ENCODE measurements at places on chromosomes 12 and 14.
A peak's percentile ranks its signal among the peaks of the same experiment; 100 is the strongest.

DNA sequence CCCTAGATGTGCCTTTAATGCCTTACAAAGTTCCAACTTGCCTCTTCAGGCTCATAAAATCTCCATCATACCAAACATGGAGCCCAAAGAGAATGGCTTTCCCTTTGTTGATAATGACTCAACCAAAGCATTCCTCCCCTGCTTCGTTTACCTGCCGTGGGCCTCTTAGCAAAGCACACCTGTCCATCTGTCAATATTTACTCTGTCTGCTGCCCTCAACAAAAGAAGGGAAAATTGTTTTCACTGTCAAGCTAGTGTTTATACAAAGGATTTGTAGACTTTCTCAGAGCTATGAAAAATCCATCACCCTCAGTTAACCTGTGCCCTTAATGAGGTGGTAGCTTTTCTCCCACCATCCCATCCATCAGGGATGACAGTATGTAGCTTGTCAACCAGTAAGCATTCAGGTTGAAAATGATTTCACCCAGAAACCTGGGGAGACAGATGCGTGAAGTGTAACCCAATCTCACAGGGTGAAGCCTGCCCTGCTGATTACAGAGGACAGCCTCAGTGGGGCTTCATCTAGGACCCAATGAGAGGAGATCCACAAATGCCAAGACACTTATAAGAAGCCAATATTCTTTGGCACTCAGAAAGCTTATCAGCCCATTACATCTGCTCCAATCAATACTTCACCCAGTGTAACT lies 278.1 kb downstream of the NUAK1 start:
- DNase-seq = no peak

GRCh38 chr12:68428211-68428610 lies 96.0 kb upstream of the MDM1 start:
- peak; percentile 29 for DNase-seq

DNA sequence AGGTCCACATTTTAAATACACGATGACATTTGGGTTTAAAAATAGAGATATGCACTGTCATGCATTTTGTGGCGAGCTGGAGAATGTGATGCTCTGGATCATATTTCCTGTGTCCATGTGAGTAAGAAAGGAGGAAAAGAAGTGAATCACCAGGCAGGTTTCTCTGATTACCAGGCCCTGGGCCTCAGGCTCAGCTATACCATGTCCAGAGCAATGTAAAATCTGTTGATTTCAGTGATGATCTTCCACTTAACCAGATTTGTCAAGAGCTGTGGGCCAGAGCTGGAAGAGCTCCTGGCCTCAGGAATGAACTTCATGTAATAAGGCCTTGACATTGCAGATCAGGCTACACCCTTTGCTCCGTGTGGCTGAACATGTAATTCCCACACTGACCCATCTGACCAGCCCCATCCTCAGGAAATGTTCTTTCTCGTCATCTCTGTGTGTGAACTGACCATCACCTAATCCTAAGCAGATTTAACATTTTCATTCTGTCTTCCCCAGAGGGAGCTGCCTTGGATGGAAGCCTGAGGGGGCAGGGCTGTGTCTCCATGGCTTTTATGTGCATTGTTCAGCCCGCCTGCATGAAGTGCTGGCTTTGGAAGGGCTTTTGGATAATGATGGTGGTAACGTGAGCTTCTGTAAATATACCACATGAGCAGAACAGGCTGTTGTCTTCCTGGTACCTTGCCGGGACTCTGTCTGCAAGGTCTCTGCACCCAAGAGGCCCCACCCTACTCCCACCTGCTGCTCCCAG lies 54.5 kb downstream of the CRACR2A start:
- peak; percentile 94 for DNase-seq

GRCh38 chr12:7907009-7907408 lies 29.0 kb downstream of the SLC2A3 start:
- DNase-seq = peak; percentile 46

DNA sequence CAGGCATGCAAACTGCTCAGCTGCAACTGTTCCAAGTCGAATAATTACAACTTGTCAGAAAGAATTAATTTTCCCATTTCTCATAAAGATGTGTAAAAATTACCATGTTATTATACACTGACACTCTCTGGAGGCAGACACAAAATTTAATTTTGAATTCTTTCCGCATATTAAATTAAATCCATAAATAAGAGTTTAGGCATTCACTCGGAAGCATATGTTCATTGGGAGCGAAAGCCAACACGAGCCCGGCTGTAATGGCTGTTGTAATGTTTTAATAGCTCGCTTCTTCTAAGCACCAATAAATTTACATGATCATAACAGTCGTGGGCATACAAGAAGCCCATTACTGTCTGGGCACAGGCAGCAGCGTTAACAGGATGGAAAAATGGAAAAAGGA lies 189.6 kb upstream of the SOX5 start:
- DNase-seq = no peak

Measured in fibroblast of the aortic adventitia (primary cell).